Activated CD4-positive, alpha-beta T cell treated with anti-CD3 and anti-CD28 coated beads, Interleukin-2, amount 10 ng/mL, durations not matched to agents 7 days and 5 days (primary cell): ENCODE measurements at places on chromosomes 1 and 21. TPM values are rescaled to one million over a fixed set of nuclear protein-coding genes. Genes with fewer than 3 reads are reported as not detected.
A peak's percentile ranks its signal among the peaks of the same experiment; 100 is the strongest.

- H3K27me3 ChIP-seq, result no peaks in the 10 kb centered on the region
- H3K4me3 ChIP-seq, result no peak overlapping the region
- H3K27ac ChIP-seq, result no peak overlapping the region
- H3K4me1 ChIP-seq, result no peaks in the 10 kb centered on the region
- no peaks in the 10 kb centered on the region for H3K36me3 ChIP-seq
These were observed 266.3 kb upstream of the OLFM3 start for GRCh38 chr1:102262994-102263393.

- DNase-seq, result no peak
- peaks cover 39% of the 10 kb centered on the region for H3K36me3 ChIP-seq
- H3K27ac ChIP-seq, result no peak overlapping the region
- peaks cover 36% of the 10 kb centered on the region for H3K4me1 ChIP-seq
- H3K4me3 ChIP-seq, result no peak overlapping the region
These were observed 30.1 kb downstream of the LRRC8D start for GRCh38 chr1:89850844-89851415.

GRCh38 chr1:175511496-175511895, 231.9 kb downstream of the TNR start:
- DNase-seq, result no peak
- H3K36me3 ChIP-seq, result no peaks in the 10 kb centered on the region

- no peaks in the 10 kb centered on the region for H3K36me3 ChIP-seq
- no peak overlapping the region for H3K27ac ChIP-seq
- no peak for DNase-seq
- H3K4me3 ChIP-seq, result no peak overlapping the region
- no peaks in the 10 kb centered on the region for H3K4me1 ChIP-seq
- H3K27me3 ChIP-seq, result no peaks in the 10 kb centered on the region
These were observed 1644.0 kb upstream of the B3GALT2 start for GRCh38 chr1:194830387-194830786.

DNA sequence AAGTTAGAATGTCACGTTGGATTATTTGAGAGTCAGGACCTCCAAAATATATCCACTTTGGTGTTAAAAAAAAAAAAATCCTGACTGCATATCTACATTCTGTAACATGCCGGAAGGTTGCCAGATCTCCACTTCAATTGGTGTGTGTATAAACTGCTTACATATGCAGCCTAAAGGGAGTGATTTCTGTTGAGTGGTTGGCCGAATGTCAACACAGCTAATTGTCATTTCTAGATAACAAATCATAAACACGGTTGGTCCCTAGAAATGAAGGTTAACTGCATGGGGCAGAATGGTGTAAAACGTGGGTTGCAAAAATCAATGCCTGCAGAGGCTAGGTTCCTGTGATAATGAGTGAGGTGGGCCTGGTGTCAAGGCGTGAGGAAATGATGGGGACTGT, 15.0 kb upstream of the ROR1 start:
- H3K4me3 ChIP-seq, result no peak overlapping the region
- peaks cover 9% of the 10 kb centered on the region for H3K27me3 ChIP-seq
- H3K4me1 ChIP-seq, result no peaks in the 10 kb centered on the region
- H3K27ac ChIP-seq, result no peak overlapping the region

- no peak for DNase-seq
- peaks cover 54% of the 10 kb centered on the region for H3K4me1 ChIP-seq
- peak overlapping the region; percentile 71 for H3K27ac ChIP-seq
- H3K4me3 ChIP-seq, result no peak overlapping the region
- no peaks in the 10 kb centered on the region for H3K27me3 ChIP-seq
These were observed 11.9 kb downstream of the WASF2 start for GRCh38 chr1:27478098-27478497.

DNA sequence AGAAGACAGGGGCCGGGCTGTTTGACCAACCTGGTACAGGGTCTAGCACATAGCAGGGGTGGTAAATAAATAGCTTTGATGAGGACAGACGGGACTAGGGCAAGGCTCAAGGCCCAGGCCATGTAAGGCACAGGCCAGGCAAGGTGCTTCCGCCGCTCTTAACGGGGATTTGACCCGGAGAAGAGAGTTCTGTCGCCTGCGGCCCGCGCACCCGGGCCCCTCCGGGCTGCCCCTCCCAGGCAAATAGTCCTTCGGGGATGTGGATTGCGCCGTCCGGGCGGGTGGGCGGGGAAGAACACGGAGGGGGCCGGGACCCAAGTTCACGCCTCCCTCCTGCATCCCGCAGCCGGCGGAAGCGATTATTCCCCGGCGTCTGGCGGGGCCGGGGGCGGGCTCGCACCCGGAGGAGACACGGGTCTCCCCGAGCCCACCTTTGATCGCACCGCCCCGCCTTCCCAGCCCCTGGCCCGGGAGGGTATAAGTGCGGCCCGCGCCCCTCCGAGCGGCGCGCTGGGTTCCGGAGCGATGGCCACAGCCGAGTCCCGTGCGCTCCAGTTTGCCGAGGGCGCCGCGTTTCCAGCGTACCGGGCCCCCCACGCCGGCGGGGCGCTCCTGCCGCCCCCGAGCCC, at the start of gene MIXL1:
Gene MIXL1, plus strand, starts transcription at position 508 of the 629 bp plus-strand sequence. Its CDS starts 18 bp downstream, at position 526.
- H3K4me3 ChIP-seq, result peak within 1 kb of the TSS; percentile 71
- no peak within 1 kb of the TSS for H3K27ac ChIP-seq
- peaks cover 8% of the 10 kb centered on the region for H3K4me1 ChIP-seq
- H3K27me3 ChIP-seq, result peaks cover 30% of the 10 kb centered on the region
- DNase-seq, result no peak
- H3K36me3 ChIP-seq, result peaks cover 5% of the 10 kb centered on the region

GRCh38 chr1:59672851-59673572, 141.7 kb upstream of the HOOK1 start:
- no peaks in the 10 kb centered on the region for H3K27me3 ChIP-seq
- DNase-seq, result no peak
- no peak overlapping the region for H3K27ac ChIP-seq
- no peak overlapping the region for H3K4me3 ChIP-seq
- peaks cover 4% of the 10 kb centered on the region for H3K4me1 ChIP-seq

Gene ST6GALNAC3
- 0.02 TPM for total RNA-seq

Gene SPRR3
- total RNA-seq, result not detected

Gene FCGR3B
- total RNA-seq, result not detected

Gene GBP5
- 370 TPM for total RNA-seq
